ENCODE measurements at places on chromosomes 1 and 21.

DNA sequence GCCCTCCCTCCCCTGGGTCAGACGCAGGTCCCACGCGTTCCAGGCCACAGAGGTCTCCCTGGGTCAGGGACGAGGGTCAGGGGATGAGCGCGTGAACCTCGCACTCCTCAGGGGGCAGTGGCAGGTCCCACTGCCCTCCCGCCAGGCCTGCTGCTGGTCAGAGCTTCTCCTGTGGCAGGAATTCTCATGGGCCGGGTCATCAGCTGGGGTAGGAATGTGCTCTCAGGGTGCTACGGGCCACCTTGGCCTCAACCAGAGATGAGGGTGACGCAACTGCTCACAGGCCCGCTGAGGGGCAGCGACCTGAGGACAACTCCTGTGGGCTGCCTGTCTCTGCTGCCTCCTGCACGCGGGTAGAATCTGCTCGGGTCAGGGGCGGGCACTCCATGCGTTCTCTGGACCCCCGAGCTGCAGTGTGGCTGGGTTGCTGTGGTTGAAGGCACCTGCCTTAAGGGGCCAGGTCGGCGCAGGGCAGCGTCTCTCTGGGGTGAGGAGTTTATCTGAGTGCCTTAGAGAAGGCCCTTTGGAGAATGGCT, 128.8 kb downstream of the PRDM16 start:
- no peak for DNase-seq

DNA sequence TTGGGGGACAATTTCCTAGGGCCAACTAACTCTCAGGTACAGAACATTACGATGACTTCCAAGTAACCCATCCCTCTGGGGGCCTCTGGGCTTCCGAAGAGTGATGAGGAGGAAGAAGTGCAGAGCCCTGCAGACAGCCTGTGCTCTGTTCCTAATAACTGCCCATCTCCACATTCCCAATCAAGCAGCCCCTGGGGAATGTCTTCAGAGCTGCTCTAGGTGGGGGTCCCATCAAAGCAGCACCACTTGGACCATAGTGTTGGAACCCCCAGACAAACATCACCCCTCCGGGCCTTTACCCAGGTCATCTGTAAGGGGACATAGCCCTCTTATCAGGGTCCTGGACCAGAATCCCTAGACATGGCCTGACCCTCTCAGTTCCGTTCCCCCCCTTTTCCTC, 357.3 kb downstream of the NPHP4 start:
- no peak for DNase-seq

DNA sequence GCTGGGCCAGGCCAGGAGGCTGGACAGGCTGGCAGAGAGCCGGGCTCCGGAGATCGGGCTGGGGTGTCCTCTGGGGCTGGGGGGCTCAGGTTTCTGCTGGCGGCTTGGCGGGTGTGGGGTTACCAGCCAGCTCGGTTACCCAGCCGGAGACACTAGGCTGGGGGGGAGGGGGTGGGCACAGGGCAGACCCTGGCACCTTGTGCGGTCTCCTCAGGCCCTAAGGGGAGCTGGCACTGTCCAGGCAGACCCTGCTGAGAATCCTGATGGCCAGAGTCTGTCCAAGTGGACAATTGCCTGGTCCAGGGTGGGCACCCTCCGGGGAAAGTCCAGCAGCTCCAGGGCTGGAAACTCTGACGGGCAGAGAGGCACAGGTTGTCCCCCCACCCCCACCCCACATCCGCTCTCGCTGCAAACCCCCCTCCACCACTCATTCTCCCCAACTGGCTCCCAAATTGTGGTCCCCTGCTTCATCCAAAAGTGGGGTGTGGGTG, 6.7 kb downstream of the ZBTB7B start:
- DNase-seq: no peak

DNA sequence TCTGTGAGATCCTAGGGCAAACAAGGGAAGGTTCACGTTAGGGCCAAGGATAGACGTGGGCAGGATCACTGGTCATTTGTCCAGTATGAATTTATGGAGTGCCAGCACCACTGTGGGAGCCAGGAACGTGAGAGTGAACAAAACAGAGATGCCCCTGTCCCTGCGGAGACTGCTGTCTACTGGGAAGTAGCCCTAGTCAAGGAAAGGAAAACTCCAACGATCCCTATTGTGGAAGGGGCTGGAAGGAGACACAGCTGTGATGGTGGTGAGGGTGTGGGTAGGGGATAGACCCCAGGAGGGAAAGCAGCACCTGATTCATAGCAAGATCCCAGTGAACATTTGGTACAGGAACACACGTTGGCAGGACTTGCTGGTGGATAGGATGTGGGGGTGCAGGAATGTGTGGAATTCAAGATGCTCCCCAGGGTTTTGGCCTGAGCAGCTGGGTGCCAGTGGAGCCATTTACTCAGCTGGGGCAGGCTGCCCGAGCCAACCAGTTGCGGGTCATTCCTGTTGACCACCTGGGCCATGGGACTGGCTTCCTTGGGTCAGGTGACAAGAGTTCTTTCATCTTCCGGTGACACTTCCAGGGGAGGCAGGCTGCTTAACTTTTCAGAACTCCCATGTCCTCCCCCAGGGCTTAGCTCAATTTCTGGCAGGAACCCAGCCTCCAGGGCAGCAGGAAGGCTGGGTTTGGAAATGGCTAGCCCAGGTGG, 1.2 kb upstream of the ATP13A2 start:
- DNase-seq: no peak

Data from activated gamma-delta T cell (primary cell).